Memory B cell (primary cell): ENCODE measurements at places on chromosomes 5 and 9.

GRCh38 chr5:42886635-42887034, 74.9 kb upstream of the SELENOP start:
- DNase-seq = no peak

GRCh38 chr5:142314109-142314508, 10.7 kb downstream of the SPRY4 start:
- DNase-seq = no peak

- DNase-seq = no peak
Measured at GRCh38 chr9:109977521-109977920, 197.5 kb downstream of the PALM2AKAP2 start.

GRCh38 chr5:60018091-60018490, 124.6 kb upstream of the PDE4D start:
- no peak for DNase-seq

DNA sequence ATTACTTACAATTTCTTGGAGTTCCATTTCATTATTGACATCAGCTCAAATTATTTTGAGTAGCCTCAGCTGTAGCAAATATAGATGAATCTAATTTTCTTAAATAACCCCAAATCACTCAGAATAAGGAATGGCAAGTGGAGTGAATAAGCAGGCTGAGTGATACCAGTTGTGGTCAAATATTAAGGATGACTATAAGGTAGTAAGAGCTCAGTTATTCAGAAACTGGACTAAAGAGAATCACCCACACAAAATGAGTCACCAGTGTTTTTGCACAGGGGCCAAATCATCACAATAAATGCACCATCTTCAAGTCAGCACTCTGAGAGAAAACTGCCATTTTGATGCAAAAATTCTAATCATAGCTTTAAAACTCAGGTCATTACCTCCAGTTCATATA, 128.9 kb upstream of the TARS1 start:
- DNase-seq = no peak

DNA sequence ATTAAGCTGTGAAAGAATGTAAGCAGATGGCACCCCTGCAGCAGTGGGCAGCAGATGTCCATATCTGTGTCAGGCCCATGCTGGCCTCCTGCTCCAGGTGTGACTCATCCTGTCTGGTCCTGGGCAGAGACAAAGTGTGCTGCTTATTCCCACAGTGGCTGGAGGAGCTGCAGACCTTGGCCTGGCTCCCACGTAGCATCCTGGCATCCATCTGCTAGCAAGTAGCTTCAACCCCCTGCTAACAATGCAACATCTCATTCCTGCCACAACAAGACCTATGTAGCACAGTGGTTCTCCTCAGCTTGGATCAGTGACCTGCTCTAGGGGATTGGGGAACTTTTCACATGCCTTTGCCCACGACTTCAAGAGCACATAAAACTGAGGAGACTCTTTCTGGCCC, 126.4 kb upstream of the SLC12A2 start:
- DNase-seq = no peak

GRCh38 chr9:104412238-104412637, 91.8 kb upstream of the OR13F1 start:
- no peak for DNase-seq

DNA sequence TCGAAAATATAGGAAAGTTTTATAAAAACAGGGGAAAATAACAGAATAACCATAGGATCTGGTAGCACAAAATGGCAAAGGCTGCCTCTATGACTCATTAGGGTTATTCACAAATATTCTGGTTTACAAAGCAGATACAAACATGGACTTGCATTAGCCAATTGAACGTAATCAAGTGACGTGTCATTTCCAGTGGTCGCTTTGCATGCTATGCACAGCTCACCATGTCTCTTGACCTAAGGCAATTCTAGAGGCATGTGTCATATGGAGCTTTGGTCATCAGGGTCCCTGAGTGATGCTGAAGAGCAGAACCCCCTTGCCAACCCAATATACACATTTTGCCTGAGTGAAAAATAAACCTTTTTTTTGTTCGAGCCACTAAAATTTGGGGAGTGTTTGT, 158.8 kb downstream of the TMEM161B start:
- DNase-seq = no peak

GRCh38 chr5:120624021-120624563, 160.0 kb downstream of the PRR16 start:
- DNase-seq = no peak

DNA sequence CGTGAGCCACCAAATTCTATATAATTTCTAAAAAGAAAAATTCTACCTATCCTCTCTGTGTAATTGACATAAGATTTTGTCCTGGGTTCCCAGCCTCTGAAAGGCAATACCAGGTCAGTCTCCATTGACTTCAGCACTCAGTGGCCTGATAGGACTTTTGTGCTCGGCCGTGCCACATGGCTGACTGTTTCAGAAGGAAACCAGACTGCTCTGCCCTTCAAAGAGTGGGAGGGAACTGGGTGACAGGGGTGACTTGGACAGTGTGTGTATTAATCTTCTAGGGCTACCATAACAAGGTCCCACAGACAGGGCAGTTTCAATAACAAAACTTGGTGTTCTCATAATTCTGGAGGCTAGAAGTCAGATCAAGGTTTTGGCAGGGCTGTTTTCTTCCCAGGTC, 43.0 kb downstream of the ARHGAP26 start:
- no peak for DNase-seq

GRCh38 chr9:123689701-123690428, 240.1 kb downstream of the DENND1A start:
- DNase-seq = no peak

GRCh38 chr9:121360601-121361374, 9.3 kb downstream of the STOM start:
- DNase-seq = no peak

GRCh38 chr9:1453636-1454035, 403.5 kb downstream of the DMRT2 start:
- DNase-seq = no peak

GRCh38 chr9:125440411-125440810, 178.8 kb downstream of the GAPVD1 start:
- DNase-seq = no peak
